ENCODE measurements at places on chromosomes 3 and 15. TPM values are rescaled to one million over a fixed set of nuclear protein-coding genes. Genes with fewer than 3 reads are reported as not detected.

The CEMIP gene
- polyA plus RNA-seq = 0.01 TPM

The TMEM266 gene
- polyA plus RNA-seq = not detected

The REC114 gene
- not detected for polyA plus RNA-seq

The PSTPIP1 gene
- polyA plus RNA-seq = 7.8 TPM

The C2CD4A gene
- not detected for polyA plus RNA-seq

The CFAP20DC gene
- not detected for polyA plus RNA-seq

The LTK gene
- polyA plus RNA-seq = 0.28 TPM

The NEK10 gene
- polyA plus RNA-seq = 0.36 TPM
